ENCODE measurements at places on chromosomes 16 and 17.

GRCh38 chr17:69047368-69048263, 13.1 kb downstream of the ABCA9 start:
- DNase-seq, result no peak

GRCh38 chr16:17467923-17468540, 2.7 kb downstream of the XYLT1 start:
- DNase-seq, result no peak

- no peak for DNase-seq
Observed at GRCh38 chr17:2191227-2191626, 112.4 kb downstream of the SMG6 start.

GRCh38 chr17:43550754-43551153, 4.6 kb upstream of the ETV4 start:
- DNase-seq, result no peak

GRCh38 chr17:63819585-63820537, 7.4 kb upstream of the PSMC5 start:
- no peak for DNase-seq

DNA sequence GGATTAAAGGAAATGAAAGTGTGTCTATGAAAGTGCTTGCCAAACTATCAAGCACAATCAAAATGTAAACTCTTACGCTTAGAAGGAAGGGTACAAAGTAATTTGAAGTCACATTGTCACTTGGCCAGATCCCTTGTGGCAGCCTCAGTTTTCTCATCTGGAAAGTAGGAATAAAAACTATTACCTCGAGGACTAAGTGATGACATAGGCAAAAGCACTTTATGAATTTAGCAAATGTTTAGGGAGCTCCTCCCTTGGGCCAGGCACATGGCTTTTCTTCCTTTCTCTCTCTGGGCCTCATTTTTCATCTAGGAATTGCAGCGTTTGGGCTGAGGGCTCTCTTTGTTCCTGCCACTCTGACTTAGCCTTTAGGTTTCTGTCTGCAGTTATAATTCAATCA, 28.5 kb downstream of the DYNLL2 start:
- no peak for DNase-seq

GRCh38 chr17:78748048-78748729, 33.9 kb downstream of the CYTH1 start:
- no peak for DNase-seq

GRCh38 chr17:27849474-27850185, 43.5 kb downstream of the LYRM9 start:
- no peak for DNase-seq

- DNase-seq, result no peak
Observed at GRCh38 chr16:18041864-18042834, 294.4 kb downstream of the NPIPA8 start.

GRCh38 chr16:89248196-89248982, 30.9 kb downstream of the ZNF778 start:
- no peak for DNase-seq

DNA sequence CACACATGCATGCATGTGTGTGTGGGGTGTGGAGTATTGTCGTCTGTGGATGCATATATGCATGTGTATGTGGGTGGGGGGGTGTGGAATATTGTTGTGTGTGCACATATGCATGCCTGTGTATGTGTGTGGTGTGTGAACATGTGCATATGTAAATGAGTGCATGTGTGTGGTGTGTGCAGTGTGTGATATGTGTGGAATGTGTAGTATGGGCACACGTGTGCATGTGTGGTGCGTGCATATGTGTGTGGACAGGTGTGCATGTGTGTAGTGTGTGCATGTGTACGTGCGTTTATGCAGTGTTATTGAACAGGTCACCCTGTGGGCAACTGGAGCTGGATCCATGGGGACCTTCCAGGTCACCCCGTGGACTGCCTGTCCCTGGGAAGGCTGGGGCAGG, 18.7 kb downstream of the RBFOX3 start:
- DNase-seq, result no peak

- no peak for DNase-seq
Observed at GRCh38 chr17:54902017-54902416, 1.4 kb downstream of the TOM1L1 start.

DNA sequence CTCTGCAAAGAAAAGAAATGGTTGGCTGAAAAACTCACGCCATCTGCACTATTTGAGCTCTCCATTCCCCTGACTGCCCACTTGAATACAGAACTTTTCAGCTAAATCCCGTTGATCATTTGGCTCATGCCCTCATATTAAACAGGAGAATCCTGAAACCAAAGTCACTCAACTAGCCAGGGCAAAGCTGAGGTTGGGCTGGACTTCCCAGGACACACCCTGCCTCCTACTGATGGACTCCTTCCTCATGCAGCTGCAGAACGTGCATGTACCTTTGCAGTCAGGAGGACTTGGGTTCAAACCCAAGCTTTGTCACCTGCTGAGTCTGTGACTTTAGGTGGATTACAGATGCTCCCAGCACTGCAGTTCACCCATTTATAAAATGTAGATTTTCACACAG, 7.7 kb downstream of the ASIC2 start:
- no peak for DNase-seq

DNA sequence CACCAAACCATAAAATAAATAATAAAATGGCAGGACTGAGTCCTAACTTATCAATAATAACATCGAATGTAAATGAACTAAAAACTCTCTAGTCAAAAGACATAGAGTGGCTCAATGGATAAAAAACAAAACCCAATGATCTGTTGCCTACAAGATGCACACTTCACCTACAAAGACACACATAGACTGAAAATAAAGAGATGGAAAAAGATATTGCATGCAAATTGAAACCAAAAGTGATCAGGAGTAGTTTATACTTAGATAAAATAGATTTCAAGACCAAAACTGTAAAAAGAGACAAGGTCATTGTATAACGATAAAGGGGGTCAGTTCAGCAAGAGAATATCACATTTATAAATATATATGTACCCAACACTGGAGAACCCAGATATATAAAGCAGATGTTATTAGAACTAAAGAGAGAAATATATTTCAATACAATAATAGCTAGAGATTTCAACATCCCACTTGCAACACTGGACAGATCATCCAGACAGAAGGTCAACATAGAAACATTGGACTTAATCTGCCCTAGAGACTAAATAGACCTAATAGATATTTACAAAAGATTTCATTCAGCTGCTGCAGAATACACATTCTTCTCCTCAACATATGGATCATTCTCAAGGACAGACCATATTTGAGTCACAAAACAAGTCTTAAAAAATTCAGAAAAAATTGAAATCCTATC, 29.8 kb downstream of the SLC47A2 start:
- no peak for DNase-seq

DNA sequence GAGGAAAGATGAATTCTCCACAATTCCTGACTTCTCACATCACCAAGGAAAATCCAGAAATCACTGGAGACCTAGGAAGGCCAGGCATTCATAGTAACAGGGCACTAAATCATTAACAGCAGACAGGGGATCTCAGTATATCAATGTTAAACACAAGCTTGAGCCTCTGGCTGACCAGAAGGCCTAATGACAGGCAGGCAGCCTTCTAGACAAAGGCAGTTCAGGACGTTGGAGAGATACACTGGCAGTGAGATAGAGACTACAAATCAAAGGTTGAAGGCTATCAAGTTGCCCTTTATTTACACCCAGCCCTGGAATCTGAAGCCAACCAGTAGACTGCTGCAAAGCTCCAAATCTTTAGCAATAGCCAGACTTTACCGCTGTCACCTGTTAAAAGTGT, 422.8 kb upstream of the CCL2 start:
- DNase-seq, result no peak

- no peak for DNase-seq
Observed at GRCh38 chr17:5942687-5943086, 127.5 kb upstream of the WSCD1 start.

- no peak for DNase-seq
Observed at GRCh38 chr16:60299241-60299776, 1565.2 kb upstream of the GOT2 start.

- DNase-seq, result no peak
Observed at GRCh38 chr17:18968345-18968744, 16.4 kb downstream of the SLC5A10 start.

GRCh38 chr17:77321649-77322513, 181.1 kb downstream of the SEC14L1 start:
- DNase-seq, result no peak

GRCh38 chr16:74052016-74052415, 244.6 kb upstream of the PSMD7 start:
- DNase-seq, result no peak

GRCh38 chr17:59842901-59843652, 49.7 kb downstream of the TUBD1 start:
- no peak for DNase-seq

GRCh38 chr16:81483064-81483969, 38.7 kb downstream of the CMIP start:
- DNase-seq, result no peak

DNA sequence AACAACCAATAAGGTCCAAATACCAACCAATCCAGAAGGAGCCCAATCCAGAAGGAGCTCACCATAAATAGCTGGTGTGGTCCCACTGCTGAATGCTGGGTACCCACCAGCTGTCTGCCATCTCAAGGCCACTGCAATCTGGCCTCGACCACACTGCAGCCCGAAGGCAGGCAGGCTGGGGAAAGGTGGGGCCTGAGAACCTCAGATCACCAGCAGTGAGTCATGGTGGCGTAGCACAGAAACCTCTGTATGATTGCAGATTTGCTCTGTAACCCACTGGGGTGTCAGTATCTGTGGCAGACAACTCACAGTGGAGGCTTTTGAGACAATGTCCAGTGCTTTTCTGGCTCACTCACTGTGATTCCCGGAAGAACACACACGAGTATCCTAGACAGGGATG, 14.7 kb upstream of the CMTR2 start:
- no peak for DNase-seq

- no peak for DNase-seq
Observed at GRCh38 chr17:68613739-68614298, 12.7 kb upstream of the FAM20A start.

DNA sequence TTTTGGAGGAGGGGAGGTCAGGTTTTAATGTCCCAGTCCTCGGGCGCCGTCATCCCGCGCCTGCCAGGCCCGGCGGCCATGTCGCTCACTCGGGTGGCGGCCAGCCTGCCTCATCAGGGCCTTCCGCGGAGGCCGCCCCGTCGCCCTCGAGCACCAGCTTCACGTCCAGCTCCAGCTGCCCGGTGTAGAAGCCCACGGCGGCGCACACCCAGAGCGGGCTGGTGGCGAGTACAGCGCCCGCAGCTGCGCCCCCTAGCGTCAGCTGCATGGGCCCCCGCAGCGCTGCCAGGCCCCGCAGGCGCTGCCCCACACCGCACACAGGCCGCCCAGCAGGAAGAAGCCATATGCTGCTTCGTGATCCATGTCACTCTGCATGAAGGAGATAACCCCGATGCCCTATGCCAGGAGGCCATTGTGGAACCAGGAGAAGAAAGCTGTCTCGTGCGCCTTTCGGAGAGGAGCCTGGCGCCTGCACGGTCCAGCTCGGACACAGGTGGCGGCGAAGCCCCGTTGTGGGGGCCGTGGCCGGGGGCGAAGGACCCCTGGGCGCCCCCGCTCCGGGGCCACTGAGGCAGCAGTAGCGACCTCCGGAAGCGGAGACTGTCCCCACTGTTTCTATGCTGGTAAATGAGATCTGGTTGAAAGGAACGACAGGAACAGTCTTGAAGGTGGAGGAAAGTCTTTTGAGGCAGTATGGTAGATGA, 9.6 kb downstream of the AP2B1 start:
- DNase-seq, result no peak

DNA sequence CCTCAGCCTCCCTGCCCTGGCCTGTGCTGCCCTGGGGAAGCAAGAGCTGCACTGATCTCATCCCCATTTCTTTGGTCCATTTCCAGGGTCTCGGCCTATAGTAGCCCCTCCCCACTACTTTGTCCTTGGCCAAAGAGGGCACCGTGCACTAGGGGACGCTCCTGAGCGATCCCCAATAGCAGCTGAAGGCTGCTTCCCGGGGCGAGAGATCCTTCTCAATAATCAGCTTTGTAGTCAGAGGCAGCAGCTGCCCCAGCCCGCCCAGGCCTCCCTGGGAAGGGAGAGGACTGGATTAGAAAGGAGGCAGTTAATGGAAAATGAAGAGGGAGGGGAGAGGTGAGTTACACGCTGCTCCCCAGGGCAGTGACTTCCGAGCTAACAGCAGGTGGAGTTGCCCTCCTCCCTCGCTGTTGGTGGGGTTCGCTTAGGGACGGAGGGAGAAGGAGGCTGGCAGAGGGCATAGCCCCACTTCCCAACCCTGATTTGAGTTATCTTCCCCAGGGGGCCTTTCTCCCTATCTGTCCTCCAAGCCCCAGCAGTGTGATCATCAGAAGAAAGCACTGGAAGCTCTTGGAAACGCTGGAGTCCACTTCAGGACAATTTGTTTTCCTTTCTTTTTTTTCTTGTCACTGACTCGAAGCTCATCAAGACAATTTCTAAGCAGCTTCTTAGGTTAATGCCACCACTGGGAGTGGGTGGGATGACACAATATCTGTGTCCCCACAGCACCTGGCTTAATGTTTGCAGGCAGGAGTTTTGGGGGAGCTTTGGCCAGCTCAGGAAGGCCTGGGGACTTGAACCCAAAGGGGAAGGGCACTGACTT, 2.6 kb downstream of the MXRA7 start:
- DNase-seq, result no peak

Data from stimulated activated CD4-positive, alpha-beta T cell treated with anti-CD3 and anti-CD28 coated beads, TNF-alpha, amount 100 ng/mL, for 1 hour (primary cell).